ENCODE measurements at places on chromosomes 16 and 17.

- DNase-seq, result no peak
These were observed 5.6 kb downstream of the PLEKHG4 start for GRCh38 chr16:67284699-67285646.

DNA sequence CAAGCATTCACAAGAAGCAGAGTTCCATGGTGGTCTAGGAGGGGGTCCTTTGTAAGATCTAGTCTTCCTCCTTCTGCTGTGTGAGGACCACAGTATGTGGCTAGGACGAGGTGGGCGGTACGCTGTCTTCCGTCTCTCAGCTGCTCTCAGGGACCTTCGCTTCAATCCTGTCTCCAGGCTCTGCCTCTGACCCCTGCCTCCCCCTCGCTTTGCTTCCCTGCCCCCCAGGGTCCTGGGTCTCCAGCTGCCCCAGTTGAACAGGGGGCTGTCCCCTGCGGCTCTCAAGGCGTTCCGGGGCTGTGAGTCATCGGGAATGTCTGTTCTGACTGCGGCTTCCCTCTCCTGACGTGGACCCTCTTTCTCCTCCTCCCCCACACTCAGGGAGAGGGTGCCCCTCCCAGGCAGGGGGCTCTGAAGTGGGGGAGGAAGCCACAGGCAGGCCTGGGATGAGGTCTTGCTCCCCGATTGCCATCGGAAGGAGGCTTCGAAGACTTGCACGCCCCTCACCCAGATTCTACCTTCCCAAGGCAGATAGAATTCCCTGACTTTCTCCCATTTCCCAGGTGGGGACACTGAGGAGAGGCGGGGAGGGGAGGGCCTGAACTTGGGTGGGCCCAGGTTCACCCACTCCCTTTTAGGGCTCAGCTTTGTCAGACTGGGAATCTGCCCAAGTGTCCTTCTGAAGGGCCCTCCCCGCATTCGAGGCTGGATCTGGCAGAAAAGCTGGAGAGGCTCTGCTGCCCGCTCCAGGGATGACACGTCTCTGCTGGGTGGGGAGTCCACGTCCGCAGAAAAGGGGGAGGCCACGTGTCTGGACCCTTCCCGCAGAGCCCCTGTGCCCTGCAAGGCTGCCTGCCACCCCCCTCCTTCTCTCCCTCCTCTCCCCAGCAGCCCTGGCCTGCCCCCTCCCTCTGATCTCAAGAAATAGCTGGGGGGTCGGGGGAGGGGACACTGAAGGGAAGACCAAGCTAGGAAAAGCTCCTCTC is 9.1 kb upstream of the COL1A1 start:
- no peak for DNase-seq

DNA sequence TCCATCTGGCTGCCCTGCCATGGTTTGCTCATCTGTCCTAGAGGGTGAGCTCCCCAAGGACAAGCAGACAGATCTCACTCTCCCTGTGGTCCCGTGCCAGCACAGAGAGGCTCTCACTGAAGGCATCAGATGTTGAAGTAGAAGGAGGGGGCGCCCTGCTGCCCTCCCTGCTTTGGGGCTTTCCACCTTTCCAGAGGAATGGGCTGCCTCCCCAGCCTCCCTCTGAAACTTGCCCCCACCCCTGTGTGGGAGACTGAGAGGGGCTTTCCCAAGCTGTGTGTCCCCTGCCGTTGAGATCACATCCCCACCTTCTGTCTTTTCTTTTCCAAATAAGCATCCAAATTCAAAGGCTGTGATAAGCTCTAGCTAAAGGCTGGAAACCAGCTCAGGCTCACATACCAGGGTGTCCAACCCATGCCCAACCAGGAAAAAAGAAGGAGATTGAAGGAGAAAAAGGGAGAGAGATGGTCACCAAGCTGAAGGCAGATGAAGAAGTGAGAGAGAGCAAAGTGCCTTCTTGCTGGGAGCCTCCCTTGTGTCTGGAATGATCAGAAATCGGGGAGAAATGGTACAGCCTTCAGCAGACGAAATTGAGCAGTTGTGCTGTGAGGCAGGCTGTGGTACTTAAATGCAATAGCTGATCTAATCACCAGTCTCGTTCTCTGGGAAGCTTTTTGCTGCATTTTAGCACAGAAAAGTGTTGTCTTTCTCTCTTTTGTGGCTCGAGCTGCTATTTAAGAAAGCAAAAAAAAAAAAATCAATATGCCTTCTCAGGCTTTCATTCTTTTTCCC is 145.9 kb upstream of the LHX1 start:
- no peak for DNase-seq

- DNase-seq, result no peak
These were observed 490.7 kb downstream of the TOX3 start for GRCh38 chr16:52056259-52056658.

DNA sequence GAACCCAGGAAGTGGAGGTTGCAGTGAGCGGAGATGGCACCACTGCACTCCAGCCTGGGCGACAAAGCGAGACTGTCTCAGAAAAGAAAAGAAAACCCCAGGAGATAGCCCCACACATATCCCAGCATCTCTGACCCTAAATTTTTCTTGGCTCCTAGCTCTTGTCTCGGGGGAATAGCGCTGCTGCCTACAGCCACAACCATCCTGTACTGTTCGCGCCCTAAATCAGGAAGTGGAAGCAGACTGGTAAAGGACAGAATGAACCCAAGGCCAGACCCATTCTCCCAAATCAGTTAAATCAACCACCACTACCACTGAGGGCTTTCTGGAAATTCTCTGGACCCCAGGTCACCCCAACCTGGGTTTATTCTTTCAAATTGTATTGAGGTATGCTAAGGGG is 1.7 kb downstream of the CTDNEP1 start:
- no peak for DNase-seq

GRCh38 chr17:74512624-74513091 is 18.6 kb downstream of the CD300LB start:
- DNase-seq, result no peak
